ENCODE measurements at places on chromosomes 16 and 17. TPM values are rescaled to one million over a fixed set of nuclear protein-coding genes. Genes with fewer than 3 reads are reported as not detected.

The CENPV gene
- 86.1 TPM for total RNA-seq

The ASGR1 gene
- total RNA-seq, result 0.58 TPM

The TMC8 gene
- 8.3 TPM for total RNA-seq

The TRIM16 gene
- total RNA-seq, result 8.2 TPM

The CD79B gene
- total RNA-seq, result 0.38 TPM

The B3GNT9 gene
- total RNA-seq, result 1.8 TPM

The ABCC6 gene
- total RNA-seq, result not detected

The ERN2 gene
- 0.36 TPM for total RNA-seq

The HOXB9 gene
- 146 TPM for total RNA-seq

The SALL1 gene
- 0.07 TPM for total RNA-seq

The PABPN1L gene
- 0.29 TPM for total RNA-seq

The EME1 gene
- 16.8 TPM for total RNA-seq

The MT1F gene
- not detected for total RNA-seq

The COG4 gene
- total RNA-seq, result 66.7 TPM

The FBXO39 gene
- not detected for total RNA-seq

The DLX3 gene
- not detected for total RNA-seq

The MT1E gene
- total RNA-seq, result 0.74 TPM

The BCL6B gene
- 4.5 TPM for total RNA-seq

The CTF1 gene
- total RNA-seq, result 1.8 TPM

The EPOP gene
- total RNA-seq, result 10.6 TPM

Data from K562 (cell line).